Activated naive CD4-positive, alpha-beta T cell treated with Interleukin-2 at 50 U/mL for 16 hours (primary cell): ENCODE measurements at places on chromosomes 5 and 9.
A peak's percentile ranks its signal among the peaks of the same experiment; 100 is the strongest.

GRCh38 chr9:70367305-70367930 is 47.0 kb downstream of the KLF9 start:
- DNase-seq, result no peak

- peak; percentile 67 for DNase-seq
These were observed 765 bp downstream of the MARCHF6 start for GRCh38 chr5:10354048-10354872.

DNA sequence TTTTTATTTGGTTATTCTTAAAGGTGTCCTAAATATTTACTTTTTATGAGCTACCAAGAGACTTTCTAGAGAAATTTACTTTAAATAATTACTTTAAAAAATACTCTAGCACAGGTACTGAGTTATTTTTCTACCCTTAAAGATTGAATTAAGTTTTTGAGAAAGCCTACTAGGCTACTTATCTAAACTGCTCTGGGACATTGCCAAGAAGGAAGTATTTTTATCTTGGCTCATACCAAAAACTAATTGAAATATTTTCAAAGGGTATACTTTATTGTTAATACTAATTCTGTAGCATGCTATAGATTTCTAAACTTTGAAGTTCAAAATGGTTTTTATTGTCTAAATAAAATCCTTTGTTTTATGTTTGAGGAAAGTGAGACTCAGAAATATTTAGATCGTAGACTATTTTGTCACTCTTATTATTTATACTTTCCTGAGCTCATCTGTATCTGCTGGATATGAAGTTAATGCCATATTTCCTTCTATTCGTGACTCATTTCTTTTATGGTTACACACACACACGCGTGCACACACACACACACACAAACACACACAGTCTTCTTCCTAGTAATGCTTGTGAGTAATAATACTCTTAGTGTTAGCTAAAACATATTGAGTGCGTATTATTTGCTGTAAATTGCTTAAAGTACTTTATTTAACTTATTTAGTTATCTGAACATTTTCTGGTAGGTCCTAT is 89.5 kb downstream of the MAN2A1 start:
- DNase-seq, result no peak

DNA sequence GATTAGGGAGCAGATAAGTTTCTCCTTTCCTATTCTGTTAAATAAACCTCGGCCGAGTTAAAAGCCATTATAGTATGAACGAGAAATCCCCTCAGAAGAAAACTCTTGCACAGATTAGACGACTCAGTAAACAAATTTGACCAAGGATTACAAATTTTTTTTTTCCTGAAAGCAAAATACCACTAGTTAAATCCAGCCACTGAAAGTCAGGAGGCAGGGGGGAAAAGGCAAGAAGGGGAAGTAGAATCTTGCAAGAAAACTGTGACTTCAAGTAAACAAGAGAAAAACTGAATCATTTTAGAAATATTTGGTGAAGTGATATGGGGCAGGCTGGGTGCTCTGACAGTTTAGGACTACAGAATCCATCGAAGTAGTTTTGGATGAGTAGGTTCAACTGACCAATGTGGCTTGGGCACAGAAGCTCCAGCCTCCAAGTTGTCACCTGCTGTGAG is 251.0 kb downstream of the DENND1A start:
- DNase-seq, result no peak

DNA sequence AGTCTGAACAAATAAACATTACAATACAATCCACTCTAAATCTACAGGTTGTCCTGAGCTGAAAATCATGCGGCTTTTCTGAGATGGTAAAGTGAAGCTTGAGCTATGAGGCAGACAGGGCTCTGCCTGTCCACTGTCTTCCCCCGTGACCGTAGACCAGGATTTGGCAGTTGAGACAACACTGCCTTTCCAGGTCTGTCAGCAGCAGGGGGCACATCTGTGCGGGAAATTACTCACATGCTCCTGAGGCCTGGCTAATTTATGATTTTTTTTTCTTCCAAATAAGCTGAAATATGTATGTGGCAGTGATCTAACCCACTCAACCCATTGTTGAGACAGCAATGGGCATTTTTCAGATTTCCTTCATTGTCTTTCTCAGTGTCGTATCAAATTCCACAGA is 307.9 kb downstream of the FBXL7 start:
- DNase-seq, result no peak

- DNase-seq, result no peak
These were observed 8.8 kb downstream of the PLPP7 start for GRCh38 chr9:131298341-131298740.

DNA sequence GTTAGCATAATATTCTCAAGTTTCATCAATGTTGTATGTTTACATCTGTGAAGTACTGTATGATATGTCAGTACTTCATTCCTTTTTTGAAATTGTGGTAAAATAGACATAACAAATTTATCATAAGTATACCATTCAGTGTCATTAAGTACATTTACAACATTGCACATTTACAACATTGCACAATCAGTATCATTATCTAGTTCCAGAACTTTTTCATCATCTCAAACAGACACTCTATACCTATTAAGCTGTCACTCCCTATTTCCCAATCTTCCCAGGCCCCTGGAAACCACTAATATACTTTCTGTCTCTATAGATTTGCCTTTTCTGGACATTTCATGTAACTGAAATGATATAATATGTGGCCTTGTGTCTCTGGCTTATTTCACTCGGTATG is 75.1 kb upstream of the ATG10 start:
- DNase-seq, result no peak

GRCh38 chr9:136193891-136194279 is 11.0 kb downstream of the LHX3 start:
- DNase-seq, result no peak

GRCh38 chr9:95666785-95667155 is 150.0 kb upstream of the PTCH1 start:
- no peak for DNase-seq

DNA sequence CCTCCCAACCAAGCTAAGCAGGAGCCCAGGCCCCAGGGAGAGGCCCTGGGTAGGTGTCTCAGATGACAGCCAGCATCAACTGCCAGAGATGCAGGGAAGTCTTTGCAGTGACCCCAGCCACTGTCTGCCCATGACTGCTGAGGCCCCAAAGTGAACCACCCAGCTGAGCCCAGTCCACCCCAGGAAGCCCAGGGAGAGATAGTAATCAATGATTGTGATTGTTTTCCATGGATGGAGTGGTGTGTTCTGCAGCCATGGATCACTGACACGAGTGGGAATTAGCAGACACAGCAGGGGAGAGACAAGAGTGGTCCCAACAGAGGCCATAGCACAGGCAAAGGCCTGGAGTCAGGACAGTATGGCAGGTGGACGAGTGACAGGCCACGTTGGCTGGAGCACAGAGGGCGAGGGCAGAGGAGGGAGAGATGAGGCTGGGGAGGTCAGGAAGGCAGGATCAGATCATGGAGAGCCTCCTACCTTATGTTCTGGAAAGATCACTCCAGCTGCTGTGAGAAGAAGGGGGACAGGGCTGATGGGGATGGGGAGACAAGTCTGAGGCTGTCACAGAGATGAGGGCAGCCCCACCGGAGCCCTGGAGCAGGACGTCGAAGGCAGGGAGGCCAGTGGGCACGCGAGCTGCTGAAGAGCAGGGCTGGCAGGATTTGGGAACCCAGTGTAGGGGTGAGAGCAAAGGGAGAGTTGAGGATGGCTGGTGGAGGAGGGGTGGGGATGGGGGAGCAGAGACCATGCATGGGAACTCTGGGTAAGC is 14.5 kb downstream of the ABO start:
- no peak for DNase-seq

- no peak for DNase-seq
These were observed 32.5 kb downstream of the SH3TC2 start for GRCh38 chr5:149030392-149030791.

- DNase-seq, result no peak
These were observed 208.3 kb downstream of the MCTP1 start for GRCh38 chr5:95076395-95077185.

GRCh38 chr5:103110403-103110802 is 9.5 kb downstream of the GIN1 start:
- no peak for DNase-seq

DNA sequence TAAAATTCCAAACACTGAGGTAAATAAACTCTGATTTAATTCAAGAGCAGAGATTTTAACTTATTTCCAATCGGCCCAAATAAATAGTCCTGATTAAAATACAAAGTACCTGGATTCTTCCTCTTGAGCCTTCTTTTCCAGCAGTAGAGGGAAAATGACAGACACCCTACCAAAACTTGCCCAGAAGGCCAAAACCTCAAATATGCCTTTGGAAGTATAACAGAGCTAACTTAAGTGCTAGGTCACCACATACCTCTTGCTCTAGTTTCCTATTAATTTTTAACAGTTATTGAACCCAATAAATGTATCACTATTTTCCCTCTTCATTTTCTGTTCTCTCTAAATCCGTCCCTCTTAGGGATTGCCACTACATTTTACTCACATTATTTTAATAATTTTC is 1.4 kb downstream of the BAAT start:
- DNase-seq, result no peak

- DNase-seq, result no peak
These were observed 33.4 kb downstream of the C5orf15 start for GRCh38 chr5:133934822-133935666.

DNA sequence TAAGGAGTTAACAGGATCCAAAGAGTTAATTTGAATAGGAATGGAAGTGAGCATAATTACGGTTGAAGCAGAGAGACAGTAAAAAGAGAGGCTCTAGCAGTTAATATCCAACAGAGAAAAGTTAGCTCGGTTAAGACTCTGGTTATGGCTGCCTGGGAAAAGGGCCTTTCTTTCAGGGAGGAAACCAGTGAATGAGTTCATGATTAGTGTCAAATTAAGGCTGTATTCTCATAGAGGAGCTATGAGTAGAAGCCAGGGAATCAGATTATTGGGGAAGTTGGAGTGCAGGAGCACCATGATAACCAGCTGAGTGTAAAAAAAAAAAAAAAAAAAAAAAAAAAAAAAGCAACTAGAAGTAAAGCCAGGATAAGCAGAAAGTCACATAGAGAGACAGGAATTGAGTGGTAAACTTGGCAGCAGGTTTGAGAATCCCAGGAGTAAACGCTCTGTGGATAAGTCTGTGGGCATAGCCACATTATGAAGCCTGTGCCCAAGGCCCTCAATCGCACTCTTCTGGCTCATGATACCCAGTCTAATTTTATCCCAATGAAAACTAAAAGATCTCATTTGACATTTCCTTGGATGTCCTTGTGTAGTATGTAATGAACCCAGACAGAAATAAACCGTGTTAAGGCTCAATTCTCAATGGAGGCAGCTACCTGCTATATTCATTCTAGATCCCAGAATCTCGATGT is 372.6 kb upstream of the MPDZ start:
- no peak for DNase-seq

- no peak for DNase-seq
These were observed 1.2 kb downstream of the C9orf72 start for GRCh38 chr9:27572061-27572460.

- no peak for DNase-seq
These were observed 201.1 kb upstream of the KLF9 start for GRCh38 chr9:70615464-70616138.

GRCh38 chr9:97703437-97704344 is 6.6 kb upstream of the XPA start:
- DNase-seq, result peak; percentile 45

- no peak for DNase-seq
These were observed 53.3 kb downstream of the MEGF10 start for GRCh38 chr5:127343866-127344265.

GRCh38 chr9:70563431-70564204 is 149.2 kb upstream of the KLF9 start:
- peak; percentile 61 for DNase-seq

DNA sequence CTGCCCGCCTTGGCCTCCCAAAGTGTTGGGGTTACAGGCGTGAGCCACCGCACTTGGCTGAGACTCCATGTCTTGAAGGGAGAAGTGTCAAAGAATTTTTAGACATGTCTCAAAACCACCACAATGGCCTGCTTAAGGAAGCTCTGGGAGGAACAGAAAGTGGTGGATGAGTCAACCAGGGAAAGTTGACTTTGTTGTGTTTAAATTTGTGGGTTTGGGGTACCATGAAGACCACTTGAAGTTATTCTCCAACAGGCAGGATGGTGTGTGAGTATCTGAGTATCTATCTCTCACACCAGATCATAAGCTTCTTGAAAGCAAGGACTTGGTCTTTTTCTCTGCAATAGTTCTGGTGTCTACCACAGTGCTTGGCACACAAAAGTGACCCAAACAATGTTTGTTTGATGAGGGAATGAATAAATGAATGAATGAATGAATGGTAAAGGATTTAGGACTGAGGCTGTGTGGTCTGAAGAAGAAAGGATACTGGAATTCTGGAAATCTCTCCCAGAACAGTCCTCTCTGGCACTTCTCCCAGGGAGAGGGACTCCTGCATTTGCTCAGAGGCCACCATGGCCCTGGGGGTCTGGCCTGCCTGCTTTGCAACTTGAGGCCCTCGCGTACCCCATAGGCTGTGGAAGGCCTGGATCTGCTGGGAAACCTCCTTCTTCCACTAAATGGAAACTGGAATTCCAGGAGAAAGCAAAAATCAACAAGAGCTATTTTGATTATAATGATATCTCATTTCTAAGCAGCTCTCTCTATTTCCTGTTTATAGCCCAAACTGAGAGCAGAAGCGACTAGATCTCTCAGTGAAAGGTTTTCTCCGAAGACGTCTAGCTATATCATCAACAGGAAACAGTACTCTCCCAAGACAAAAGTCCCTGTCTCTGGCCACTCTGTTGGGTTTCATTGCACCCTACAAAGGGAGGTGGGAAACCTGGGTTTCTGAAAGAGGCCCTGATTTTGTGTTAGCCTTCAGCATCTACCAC is 187.9 kb downstream of the PALM2AKAP2 start:
- DNase-seq, result no peak

DNA sequence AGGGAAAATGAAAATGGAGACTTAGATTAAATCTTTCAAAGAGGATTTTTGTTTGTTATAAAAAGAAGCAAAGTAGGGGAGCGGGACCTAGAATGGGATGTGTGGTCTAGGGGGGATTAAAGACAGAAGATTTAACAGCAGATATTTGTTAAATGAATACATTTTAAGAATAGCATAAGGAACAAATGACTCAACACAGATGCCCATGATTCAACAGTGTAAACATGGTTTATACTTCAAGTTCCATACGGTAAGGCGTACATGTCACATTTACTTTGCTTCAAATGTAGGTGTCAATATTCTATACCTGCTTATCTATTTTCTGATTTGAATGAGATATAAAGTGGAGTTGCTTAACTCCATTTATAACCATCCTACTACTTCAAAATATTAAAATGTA is 1.5 kb downstream of the TICAM2 start:
- no peak for DNase-seq

DNA sequence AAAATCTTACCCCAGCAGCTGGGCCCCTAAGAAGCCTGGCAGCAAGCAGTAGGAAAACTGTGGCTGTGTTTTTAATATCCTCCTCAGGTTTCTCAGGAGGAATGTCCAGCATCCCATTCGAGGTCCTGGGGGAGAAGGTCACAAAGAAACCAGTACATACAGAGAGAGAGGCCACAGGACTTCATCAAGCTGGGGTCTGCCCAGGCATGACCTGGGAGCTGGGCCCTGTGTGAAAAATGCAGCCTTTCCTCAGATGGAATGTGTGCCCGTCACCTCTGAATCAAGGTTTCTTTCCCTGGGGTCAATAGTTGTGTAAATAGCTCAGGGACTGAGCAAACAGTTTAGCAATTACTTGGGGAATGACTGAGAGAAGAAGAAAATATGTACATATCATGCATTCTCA is 33.9 kb upstream of the RAD23B start:
- DNase-seq, result no peak

- DNase-seq, result no peak
These were observed 268.2 kb upstream of the RFX3 start for GRCh38 chr9:3793971-3794383.
